Suppressor macrophage treated with lipopolysaccharide for 1 hour (primary cell): ENCODE measurements at places on chromosomes 6 and 20.

- DNase-seq, result no peak
Measured at GRCh38 chr6:124190256-124190655, 386.6 kb downstream of the NKAIN2 start.

- DNase-seq, result no peak
Measured at GRCh38 chr6:81942067-81942370, 189.5 kb upstream of the TENT5A start.

GRCh38 chr6:91013511-91013910 lies 426.6 kb upstream of the MAP3K7 start:
- DNase-seq, result no peak

- DNase-seq, result no peak
Measured at GRCh38 chr6:48389146-48390043, 278.4 kb upstream of the PTCHD4 start.

GRCh38 chr20:9989066-9989724 lies 45.6 kb upstream of the ANKEF1 start:
- peak; percentile 92 for DNase-seq

DNA sequence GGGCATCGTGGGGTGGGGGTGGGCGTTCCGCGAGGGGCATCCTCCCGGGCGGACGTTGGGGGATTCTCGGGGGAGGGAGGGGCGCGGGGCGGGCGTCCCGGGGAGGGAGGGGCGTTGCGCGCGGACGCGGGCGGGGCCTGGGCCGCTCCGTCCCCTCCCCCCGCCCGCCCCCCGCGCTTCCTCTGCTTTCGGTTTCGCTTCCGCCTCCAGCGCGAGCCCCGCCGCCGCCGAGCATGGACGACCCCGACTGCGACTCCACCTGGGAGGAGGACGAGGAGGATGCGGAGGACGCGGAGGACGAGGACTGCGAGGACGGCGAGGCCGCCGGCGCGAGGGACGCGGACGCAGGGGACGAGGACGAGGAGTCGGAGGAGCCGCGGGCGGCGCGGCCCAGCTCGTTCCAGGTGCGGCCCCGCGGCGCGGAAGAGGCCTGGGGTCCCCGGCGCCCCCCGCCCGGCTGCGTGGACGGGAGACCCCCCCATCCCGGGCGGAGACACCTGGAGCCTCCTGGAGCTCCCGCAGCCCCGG lies at the start of gene OGFR:
Gene OGFR (plus strand): TSS at position 209 of the 528 bp plus-strand sequence. CDS start 25 bp downstream, at position 234.
- peak; percentile 89 for DNase-seq

- no peak for DNase-seq
Measured at GRCh38 chr6:54185885-54186284, 74.6 kb downstream of the MLIP start.

DNA sequence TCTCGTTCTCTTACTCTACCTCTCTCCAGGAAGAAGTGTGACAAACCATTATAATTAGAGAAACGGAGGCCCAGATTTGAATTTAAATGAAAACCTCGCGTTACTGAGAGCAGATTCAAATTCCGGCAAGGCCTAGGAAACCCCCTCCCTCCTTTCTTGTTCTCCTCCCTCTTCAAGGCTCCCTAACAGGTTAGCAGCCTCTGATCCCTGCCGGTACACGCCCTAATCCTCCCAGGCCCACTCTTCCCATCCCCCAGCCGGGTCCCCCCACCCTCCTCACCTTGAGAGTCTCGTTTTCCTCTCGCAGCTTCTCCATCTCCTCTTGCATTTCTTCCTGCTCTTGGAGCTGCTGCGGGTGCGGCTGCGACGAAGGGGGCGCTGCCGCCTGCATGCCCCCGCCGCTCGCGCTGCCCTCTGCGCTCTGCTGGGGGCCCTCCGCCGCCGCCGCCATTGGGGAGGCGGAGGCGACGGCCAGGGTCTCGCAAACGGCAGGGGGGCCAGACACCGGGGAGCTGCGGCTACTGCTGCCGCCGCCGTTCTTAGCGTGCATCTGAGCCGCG lies 3.8 kb downstream of the MTCL3 start:
- DNase-seq, result peak; percentile 8

DNA sequence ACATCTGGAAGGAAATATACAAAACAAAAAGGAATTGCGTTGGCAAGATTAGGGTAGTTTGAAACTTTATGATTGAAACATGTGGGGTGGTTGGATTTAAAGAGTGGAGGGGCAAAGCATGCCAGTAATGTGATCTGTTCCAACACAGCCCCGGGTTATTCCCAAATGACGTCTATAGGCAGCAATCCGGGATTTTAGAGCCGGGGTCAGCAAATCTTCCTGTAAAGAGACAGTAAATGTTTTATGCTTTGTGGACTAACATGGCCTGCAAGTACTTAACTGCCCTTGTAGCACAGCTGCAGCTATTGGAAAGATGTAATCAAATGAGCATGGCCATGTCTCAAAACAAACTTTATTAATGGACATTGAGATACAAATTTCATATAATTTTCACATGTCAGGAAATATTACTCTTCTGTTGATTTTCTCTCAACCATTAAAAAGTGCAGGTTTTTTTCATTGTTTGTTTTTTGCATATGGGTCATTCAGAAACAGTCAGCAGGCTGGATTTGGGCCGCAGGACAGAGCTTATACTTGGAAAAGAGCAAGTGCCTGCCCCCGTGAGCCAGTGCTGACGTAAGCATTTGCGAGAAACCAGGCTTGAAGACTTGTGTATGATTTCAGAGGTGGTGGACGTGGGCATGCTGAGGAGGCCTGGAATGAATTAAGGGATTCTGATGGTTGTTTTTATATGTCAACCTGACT lies 136.5 kb downstream of the DOK5 start:
- DNase-seq, result no peak

GRCh38 chr20:57807401-57808263 lies 97.8 kb upstream of the PMEPA1 start:
- DNase-seq, result no peak

DNA sequence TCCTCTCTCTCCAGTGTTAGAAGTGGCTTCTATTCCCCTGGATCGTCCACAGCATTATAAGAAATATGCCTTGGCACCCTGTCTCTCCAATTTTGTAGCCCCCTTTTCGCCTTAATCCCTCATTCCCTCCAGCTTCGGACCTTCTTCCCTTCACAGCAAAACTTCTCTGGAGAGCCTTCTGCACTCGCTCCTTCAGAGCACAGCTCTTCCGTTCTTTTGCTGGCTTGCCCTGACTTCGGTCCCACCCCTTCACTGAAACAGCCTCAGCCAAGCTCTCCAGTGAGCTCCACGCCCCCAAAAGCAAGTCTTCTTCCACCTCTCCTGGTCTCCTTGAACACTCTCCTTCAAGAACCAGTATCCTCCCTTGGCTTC lies 134.7 kb upstream of the RNF24 start:
- DNase-seq, result no peak

DNA sequence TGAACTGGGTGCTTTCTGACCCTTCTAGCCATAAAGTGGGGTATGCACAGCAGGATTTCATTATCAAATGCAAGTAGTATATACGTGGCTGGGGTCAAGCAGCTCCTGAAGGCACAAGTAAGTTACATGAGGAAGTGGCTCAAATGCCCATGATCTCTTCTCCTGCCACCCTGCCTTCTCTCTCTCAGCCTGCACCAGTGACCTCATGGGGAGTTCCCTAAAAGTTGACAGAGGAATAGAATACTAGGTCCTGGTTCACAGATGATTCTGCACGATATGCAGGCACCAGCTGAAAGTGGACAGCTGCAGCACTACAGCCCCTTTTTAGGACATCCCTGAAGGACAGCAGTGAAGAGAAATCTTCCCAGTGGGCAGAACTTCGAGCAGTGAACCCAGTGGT lies 282.0 kb downstream of the BCKDHB start:
- peak; percentile 17 for DNase-seq

DNA sequence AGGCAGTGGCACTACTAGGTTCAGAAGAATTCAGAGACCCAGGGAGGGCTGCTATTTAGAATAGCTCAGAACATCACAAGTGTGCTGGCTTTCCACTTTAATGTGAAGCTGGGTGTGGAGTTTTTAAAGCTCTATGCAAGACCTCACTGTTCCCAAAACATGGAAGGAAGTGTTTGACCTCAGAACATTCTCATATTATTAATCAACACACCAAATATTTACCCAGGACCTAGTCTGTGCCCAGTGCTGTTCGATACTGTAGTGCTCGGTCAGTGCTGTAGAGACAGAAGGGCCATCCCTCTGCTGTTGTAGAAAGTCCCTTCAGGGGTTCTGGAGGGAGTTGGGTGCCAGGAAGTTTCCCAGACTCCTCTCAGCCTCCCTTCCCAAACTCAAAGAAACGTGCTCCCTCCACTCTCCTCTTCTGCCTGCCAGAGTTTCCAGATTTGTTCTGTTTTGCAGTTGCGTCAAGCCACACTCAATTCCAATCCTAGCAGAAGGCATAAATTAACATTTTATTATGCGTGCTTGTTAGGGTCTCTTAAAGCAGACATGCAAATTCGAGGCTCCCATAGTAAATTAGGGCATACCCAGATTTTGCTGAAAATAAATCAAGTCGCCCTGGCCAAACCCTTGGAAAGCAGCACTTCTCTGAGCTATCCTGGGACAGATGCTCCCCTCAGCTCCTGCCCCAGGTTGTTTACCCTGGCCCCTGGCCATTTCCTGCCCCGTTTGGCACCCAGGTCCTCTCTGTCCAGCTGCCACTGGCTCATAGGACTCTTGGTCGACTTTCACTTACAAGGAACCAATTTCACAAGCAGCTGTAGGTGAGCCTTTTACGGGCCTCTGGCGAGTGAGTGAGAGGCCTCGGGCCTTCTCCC lies 248.6 kb downstream of the HIVEP2 start:
- no peak for DNase-seq

DNA sequence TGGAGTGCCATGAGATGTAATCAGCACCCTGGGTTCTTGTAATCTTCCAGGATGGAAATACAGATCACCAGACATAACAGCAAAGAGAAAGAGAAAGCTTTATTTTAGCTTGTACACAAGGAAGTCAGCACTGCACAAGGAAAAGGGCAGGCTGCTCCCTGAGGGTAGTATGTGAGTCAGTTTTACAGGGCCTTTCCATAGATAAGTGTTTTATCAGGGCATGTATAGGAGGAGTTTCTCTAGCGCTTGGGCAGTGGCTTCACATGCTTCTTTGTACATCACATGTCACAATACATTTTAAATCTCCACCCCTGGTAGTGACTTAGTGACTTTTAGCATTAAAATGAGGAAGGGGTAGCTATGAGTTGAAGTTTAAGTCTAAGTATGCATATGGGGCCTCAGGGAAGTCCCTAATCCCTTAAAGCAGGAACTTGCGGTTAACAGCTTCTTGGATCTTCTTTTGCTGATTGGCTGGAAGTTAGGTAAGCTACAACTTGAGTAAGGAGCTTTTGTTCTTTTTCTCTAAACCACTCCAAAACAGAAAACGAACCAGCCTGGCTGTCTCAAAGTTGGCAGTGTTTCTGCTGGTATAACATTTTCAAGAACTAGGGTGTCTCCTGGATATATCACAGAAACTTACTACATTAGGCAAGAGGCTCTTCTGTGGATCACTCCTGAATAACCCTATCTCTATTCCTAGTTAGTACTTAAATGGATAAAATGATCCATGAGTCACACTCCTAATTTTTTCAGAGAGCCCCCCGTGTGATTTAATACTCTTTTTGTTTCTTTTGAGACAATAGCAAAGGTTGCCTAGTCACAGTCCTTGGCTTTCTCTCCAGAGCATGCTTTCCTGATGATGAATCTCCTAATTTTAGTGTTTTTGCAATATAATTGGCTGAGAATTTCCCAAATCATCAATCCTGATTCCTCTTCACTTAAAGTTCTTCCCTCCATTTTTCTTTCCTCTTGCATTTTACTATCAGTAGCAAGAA lies 60.2 kb downstream of the MRAP2 start:
- DNase-seq, result peak; percentile 65

GRCh38 chr6:21855811-21856455 lies 262.4 kb downstream of the SOX4 start:
- peak; percentile 41 for DNase-seq

- DNase-seq, result no peak
Measured at GRCh38 chr6:11426571-11426970, 111.0 kb upstream of the TMEM170B start.
